Left forelimb (tissue), 1 donor: ENCODE measurements at places on chromosomes 5 and 9.

- no peak for DNase-seq
Measured at GRCh38 chr9:113673726-113674125, 202.4 kb upstream of the ZNF618 start.

DNA sequence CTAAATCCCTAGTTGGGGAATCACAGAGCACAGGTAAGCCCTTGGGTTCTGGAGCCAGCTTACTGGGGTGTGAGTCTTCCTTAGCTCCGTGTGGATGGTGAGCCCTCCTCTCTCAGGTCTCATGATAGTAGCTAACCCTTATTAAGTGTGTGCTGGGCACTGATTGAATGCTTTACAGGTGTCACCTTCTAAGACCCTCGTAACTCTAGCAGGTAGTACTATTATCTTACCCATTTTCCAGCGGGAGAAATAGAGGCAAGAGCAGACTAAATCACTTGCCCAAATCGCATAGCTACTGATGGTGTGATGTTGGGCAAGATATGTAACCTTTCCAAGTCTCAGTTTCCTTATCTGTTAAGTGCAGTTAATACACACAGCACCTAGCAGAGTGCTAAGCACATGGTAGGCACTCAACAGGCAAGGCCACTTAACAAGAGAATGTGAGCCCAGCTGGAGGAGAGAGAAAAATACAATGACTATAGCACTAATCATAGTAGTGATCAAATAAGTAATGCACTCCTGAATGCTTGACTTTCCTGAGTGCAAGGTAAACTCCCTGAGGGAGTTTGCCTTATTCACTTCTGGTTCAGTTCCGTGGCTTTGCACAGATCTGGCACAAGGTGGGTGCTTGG lies at the start of gene DCANP1:
TSS of gene DCANP1 (minus strand) at position 51 of the 632 bp plus-strand sequence. CDS start 240 bp downstream, outside the sequence.
- DNase-seq: peak; percentile 30

- DNase-seq: peak; percentile 89
Measured at GRCh38 chr9:8857068-8857925, 1057.7 kb upstream of the DMAC1 start.

DNA sequence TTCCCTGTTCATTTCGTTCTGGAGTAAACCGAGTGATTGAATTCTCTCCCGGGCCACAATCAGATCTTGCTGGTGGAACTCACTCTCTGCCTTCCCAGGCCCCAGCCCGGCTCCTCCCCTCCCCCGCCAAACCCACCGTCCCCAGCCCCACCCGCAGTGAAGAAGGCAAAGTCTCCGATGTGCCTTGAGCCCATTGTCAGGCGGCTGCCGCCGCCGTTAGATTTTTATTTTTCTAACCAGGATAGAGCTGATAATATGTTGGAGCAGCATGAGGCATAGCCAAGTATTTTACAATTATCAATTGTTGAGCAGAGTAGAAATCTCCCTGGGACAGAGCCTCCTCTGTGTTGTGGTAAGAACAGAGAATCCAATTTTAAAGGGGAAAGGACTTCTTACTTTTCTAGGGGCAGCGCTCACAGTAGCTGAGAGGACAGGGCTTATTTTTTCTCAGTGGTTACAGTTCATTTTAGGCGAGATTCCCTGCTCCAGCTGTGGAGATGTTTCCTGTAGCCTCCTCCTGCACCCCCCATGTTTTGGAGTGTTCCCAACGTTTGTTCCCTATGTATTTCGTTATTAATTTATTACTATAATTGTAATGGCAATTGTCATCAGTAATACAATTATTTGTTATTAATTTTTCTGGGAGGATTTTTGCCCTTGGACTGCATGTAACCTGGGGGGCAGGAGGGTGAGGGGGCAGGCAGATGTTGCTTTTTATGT lies 1.3 kb downstream of the PSAT1 start:
- no peak for DNase-seq

GRCh38 chr9:89640361-89640760 lies 35.5 kb downstream of the GADD45G start:
- no peak for DNase-seq

GRCh38 chr9:91131433-91131839 lies 230.3 kb downstream of the AUH start:
- no peak for DNase-seq

DNA sequence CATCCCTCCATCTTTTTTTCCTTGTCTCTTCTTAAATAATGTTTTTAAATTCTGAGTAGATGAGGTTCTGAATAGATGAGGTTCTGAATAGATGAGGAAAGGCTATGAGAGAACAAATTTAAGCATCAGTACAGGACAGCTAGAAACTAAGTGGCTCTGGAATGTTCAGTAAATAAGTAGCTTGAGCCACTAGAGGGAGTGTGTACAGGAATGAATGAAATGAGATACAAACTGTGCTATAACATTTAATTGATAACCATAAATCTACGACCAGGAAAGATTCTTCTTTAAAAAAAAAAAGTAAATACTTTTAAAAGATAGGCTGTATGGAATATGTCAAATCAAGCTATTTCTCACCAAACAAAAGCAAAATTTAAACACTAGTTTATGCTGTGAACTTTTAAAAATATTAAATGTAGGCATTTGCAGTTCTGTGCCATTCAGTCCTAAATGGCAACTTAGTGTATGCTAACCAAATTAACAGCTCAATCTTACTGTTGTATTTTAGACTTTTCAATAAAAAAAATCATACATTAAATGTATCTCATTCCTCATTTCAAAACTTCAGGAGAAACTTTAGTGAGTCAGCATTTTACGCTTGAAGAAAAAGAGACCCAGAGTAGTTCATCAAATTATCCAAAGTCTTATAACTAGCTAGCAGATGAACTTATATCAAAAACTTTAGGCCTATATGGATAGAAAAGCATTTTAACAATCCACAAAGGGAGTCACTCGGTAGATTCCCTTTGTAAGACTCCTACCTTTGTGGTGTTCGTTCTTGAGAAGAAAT lies 70.4 kb upstream of the SNX2 start:
- DNase-seq: no peak

DNA sequence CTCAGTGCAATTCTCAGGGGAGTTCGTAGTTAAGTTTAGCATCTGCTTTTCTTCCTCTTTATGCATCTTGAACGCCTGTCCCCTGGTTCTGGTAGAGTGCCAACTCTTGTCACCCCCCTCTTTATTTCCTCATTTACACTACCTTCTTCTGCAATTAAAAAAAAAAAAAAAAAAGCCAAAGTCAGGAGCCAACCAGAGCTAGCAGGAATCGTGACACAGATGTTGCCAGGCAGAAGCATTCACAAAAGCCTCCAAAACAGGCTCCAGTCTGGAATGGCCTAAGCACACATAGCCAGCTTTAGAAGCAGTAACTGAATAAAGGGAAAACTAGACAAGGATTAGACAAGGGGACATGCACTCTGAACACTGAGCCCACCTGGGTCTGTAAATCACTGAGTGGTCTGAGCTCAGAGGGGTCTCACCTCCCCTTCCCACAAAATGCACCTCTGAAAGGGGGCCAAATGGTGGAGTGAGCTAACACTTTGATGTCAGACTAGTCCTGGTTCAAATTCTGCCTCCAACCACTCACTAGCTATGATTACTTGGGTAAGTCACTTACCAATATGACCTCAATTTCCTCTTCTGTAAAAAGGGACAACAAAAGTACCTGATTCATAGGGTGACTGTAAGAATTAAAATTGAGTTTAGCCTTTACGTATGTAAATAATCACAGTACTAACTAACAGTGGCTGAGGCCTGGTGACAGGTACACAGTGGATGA lies 2.0 kb downstream of the CD74 start:
- no peak for DNase-seq

DNA sequence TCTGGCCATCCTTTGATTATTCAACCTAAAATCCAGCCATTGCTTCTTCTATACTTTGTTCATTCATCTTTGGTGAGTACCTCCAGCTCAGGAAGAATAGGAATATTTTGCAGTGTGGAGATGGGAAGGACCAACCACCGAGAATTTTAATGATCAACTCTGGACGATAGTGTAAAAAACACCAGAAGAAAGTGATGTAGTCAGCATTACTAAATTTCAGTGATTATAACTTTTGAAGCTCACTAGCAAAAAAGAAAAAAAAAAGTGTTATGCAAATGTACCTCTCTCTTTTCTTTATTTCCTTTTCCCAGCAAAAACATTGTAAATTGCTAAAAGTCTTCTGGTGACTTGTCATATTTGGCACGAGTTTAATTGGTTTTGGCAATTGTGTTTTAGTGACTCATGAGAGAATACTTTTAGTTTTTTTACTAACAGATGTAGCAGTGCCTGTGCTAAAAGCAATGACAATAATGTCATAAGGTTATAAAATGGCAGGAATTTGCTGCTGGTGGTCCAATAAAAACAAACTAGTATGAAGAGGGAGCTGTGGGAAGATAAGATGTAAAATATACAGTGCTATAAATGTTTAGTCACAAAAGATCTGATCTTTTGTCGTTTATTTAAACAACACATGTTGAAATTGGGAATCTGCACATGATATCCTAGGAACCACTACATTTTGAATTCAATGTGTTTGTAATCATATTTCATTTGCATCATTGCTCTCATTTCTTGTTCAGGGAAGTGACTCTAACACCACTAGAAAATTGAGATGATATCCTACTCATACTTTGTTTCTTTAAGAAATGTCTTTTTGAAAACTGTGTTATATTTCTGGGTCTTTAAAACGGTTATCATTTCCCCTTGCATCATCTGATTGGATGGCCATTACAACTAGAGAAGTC lies 81.3 kb upstream of the ERCC6L2 start:
- no peak for DNase-seq

- no peak for DNase-seq
Measured at GRCh38 chr5:59332236-59332973, 561.1 kb downstream of the PDE4D start.

DNA sequence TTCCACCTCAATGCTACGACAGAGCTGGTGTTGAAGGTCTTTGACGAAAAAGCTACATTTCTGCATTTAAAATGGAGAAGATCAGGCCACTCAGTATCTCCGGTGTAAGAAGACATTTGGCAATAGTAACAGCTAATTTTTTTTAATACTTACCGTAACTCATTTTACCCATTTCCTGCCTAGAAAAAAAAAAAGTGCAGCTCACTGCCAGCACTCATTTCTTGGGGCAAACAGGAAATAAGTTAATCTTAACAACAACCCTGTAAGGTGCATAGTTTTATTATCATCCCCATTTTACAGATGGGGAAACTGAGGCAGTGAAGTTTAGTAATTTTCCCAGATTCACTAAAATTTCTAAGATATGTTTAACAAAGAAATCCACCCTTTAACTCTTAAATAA lies 27.4 kb upstream of the KCNMB1 start:
- no peak for DNase-seq

DNA sequence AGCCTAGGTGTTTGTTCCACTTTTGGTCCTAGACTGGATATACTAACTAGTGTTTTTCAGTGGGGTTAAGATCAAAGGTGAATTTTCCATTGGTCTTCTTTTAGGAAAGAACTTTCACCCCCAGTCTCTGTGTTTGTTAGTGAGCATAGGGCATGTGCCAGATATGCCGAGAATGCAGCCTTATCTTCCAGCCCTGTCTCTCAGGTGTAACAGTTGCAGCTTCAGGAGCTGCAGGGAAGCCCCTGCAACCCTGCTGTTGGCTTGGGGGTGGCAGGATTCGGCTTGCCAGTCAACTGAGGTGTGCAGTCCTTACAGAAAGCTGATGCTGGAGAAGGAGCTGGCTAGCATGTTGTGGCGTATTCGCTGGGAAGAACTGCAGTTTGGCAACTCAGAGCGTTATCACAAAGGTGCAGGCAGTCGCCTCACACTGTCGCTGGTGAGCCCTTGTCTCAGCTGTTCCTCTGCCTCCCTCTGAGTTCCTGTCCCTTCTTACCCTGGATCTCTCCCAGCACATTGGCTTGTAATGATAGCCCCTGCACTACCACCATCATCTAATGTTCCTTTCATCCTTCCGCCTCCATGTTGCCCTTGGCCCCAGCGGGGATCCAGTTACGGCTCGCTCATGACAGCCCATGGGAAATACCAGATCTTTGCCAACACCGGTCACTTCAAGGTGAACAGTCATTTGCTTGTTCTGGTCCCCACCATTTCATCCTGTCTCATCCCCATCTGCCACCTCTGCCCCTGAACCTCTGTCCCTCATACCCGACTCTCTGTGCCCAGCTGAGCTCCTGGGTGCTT lies 10.1 kb downstream of the NPR2 start:
- no peak for DNase-seq

- no peak for DNase-seq
Measured at GRCh38 chr9:81824802-81825730, 103.2 kb upstream of the SPATA31D4 start.

GRCh38 chr9:3608011-3608410 lies 82.2 kb upstream of the RFX3 start:
- no peak for DNase-seq

DNA sequence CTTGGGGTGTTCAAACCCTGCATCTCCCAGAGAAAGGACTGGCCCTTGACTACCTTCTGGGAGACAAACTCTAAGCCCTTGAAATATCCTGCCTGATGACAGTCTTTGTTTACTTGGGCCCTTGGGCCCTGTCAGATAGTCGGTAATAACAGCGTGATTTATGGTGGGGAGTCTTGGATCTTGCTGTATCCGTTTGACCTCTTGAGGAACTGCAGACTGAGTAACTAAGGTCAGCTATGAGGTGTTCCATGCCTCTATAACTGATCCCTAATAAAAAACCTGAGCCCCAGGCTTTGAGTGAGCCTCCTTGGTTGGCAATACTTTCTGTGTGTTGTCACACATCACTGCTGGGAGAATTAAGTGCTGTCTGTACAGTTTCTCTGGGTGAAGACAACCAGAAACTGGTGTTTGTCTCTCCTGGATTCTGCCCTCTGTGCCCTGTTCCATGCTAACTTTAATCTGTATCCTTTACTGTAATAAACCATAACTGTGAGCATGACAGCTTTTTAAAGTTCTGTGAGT lies 56.2 kb upstream of the ANKRD33B start:
- DNase-seq: no peak

GRCh38 chr5:22779499-22779898 lies 73.6 kb downstream of the CDH12 start:
- no peak for DNase-seq

DNA sequence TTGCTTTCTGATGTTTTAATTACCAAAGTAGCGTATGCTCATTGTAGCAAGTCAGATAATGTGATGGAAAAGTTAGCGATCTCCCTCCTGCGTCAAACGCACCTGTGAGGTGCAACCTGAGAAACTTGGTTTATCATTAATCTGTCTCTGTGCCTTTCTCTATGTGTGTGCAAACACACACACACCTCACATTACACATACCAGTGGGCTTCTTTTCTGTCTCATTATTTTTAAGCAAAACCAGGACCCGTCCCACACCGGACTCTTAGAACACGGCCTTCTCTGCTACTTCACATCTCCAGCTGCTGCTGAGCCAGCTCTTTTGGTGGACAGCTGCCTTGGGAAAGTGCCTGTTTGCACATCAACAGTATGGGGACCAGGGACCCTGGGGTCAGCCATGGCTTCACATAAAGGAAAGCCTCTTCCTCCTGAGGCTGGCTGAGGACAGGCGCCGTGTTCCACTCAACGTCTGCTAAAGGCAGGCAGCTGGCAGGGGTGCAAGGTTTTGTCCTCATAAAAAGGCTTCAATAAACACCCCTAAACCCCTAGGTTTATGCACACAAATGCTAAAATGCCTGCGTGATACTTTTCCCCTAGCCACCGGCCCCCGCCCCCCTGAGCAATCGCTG lies 44.2 kb downstream of the MRPL36 start:
- no peak for DNase-seq
